ENCODE measurements at places on chromosomes 1 and 21.

- DNase-seq = no peak
Observed at GRCh38 chr1:81844477-81844876, 43.7 kb downstream of the ADGRL2 start.

DNA sequence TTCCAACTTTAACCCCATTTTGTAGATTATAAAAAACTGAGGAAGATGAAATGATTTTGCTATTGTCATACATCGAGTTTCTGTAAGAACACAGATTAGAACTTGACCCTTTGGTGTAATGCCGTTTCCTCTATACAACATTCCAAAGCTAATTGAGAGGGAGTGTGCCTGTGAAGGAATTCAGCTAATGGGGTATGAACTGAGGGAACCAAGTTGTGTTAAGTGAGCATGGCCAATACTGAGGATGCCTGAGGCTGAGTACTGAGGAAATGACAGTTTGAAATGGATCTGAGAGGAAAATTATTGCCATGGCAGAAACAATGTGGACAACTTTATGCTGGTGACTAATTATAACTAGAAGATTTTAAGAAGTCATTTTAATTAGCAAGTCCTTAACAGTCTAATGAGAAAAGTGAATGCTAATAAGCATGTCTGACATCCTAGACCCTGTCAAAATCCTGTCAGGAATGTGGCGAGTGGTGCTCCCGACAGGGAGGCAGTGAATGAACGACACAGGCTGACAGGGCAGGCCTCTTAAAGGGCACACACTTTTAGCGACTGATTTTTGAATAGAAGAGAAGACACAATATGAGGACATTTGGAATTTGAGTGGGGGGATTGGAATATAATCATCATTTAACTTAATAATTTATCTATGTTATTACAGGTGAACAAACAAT is 262.5 kb downstream of the HLX start:
- DNase-seq = no peak

GRCh38 chr1:7447093-7447492 is 324.0 kb upstream of the VAMP3 start:
- DNase-seq = no peak

- no peak for DNase-seq
Observed at GRCh38 chr1:225941187-225941941, at the start of gene LEFTY2. Gene LEFTY2 (minus strand): TSS chr1:225941220. CDS start chr1:225941140, 80 bp downstream.

GRCh38 chr1:210750468-210750867 is 383.5 kb downstream of the KCNH1 start:
- no peak for DNase-seq

- DNase-seq = no peak
Observed at GRCh38 chr1:4743978-4744750, 89.8 kb downstream of the AJAP1 start.

- DNase-seq = no peak
Observed at GRCh38 chr1:77794550-77794949, 15.1 kb downstream of the MIGA1 start.

- peak; percentile 89 for DNase-seq
Observed at GRCh38 chr1:27968692-27969091, 8.9 kb downstream of the XKR8 start.

- no peak for DNase-seq
Observed at GRCh38 chr1:233216009-233216408, 79.5 kb downstream of the PCNX2 start.

DNA sequence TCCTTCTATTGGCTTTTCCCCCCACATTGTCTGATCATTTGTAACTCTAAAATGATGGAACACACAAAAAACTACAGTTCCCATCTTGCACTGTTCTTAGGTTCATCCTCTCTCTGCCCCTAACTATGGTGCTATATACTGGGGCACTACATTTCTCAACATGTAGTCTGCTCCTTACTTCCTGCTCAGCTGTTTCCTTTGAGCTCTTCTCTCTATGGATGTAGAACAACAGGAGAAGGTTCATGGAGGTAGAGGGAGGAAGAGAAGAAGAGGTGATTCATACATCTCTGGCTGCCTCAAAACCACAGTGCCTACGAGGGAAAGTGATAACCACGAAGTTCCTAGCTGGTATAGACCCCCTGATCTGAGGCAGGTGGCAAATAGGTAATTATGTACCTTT is 7.0 kb upstream of the C1orf146 start:
- DNase-seq = no peak

DNA sequence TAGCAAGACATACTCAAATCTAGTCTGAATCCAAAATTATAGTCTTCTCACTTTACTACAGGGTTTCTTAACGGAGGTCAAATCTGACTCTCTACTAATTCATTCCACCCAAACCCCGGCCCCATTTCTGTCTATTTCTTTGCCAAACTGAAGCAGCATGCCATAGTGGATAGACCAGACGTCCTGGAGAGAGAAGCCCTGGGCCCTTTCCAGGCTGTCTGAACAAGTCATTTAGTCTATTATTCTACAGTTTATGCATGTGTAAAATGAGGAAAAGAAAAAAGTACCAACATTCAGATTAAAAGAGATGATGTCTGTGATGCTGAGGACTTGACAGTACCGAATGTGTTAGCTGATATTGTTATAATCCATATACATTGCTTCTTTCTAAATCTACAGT is 95.0 kb downstream of the GDAP2 start:
- no peak for DNase-seq

- DNase-seq = no peak
Observed at GRCh38 chr1:159261311-159261710, 40.8 kb upstream of the FCER1A start.

- DNase-seq = peak; percentile 60
Observed at GRCh38 chr1:6922096-6922931, 137.1 kb downstream of the CAMTA1 start.

GRCh38 chr1:25018110-25018735 is 88.1 kb upstream of the RUNX3 start:
- DNase-seq = no peak

DNA sequence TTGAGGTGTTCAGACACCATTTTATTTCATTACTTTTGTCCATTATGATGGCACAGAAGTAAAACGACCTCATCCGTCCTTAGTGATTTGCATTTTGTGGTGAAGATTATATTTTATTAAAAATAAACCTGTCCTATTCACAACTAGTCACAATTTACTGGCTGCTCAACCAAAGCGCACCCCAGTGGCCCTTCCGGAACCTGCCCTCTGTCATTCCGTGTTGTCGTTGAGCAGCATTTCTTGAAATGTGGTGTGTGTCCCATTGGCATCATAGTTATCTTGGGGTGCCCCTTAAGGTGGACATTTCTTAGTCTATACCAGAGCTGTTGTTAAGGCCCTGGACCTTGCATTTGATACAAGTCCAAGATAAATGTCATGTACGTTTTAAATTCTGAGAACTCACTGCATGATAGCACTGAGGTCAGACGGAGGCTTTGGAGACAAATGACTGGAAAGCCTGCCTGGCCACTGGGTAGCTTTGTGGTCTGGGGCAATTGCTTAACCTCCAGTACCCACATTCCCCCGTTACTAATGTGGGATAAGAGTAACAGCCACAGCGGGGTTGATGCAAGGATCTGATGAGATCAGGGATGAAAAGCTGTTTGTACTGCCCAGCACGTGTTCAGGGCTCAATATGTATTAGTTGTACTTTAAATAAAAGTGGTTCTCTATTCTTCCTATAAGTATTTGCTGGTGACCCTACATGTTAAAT is 36.2 kb downstream of the BACH1 start:
- peak; percentile 89 for DNase-seq

DNA sequence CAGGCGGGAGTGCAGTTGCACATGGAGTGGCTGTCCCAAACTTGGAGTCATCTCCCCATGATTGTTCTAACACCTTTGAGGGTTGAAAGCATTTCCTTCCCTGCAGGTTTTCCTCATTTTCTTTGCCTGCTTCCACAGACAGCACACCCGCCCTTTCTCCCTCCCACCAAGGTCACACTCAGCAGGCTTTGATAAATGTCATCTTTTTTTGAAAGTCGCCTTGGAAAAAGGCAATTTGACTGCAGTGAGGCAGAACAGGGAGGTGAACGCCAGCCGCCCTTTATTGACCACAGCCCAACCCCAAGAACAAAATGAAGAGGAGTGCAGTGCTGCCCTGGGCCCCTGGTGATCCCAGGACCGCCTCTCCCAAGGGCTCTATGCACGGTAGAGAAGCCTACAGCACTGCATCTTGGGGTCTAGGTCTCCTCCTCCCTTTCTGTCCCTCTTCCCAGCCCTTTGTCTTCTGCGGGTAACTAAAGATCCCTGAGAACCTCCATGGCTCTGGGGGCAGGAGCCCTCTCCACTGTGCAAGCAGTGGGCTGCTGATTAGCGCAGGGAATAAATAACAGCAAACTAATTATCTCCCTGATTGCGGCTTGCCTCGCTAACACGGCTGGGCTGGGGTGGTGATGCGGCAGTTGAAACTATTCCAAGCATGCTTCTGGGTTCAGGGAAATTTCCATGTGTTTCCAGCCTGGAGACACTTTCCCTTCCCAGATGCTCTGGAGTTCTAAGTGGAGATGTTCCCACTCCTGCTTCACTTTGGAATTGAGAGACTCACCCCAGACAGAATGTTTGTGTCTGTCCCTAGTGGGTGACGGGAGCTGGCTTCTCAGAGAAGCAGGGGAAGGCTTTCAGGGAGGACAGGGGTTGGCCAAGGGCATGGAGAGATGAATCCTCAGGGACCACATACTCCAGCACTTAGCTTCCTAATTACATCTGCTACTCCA is 11.8 kb upstream of the AMIGO1 start:
- DNase-seq = peak; percentile 12
